ENCODE measurements at places on chromosomes 16 and 17.

GRCh38 chr17:27469256-27469655, 13.0 kb downstream of the KSR1 start:
- DNase-seq, result no peak

DNA sequence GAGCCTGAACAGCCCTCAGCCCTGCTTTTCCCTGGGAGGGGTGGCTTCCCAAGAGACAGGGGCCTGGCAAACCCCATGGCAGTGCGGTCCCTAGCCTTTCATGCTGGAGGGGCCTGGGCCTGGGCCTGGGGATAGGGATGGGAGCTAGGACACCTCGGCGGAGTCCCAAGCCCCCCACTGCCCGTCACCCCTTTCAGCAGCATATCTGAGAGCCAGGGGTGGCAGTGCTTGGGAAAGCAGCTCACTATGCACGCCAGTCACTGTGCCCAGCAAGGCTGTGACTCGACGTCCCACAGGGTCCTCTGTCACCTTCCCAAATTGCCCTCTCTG, 612 bp upstream of the SLC47A2 start:
- no peak for DNase-seq

GRCh38 chr17:21124086-21124485, 2.7 kb upstream of the DHRS7B start:
- DNase-seq, result no peak

DNA sequence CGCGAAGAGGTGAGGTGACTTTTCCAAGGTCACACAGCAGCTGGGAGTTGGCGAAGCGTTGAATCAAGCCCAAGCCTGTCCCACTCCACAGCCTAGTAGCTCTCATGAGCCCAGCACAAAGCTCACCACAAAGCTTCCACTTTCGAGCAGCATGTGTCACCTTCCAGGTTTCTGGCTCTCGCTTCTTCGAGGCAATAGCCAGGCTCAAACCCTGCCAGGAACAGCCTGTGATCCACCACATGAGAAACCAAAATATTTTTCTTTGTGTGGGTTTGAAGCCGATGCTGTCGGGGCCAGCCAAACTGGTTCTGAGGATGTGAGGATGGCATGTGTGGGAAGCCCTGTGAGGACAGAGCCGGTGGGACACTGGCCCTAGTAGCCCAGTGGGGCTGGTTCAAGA, 68.1 kb downstream of the COG7 start:
- no peak for DNase-seq

DNA sequence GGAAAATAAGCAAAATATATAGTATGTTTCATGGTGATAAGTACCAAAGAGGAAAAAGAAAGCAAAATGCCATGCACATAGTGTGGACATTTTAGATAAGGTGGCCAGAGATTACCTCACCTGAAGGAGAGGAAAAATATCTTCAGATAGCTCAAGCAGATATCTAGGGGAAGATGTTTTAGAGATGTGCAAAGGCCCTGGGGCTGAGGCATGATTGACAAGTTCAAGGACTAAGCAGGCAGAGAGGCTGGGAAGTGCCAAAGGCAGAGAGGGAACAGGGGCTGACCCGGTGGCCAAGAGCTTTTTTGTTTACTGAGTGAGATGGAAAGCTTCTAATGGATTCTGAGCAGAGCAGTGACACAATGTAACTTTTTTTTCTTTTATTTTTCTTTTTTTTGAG, 4.4 kb upstream of the MT4 start:
- no peak for DNase-seq

DNA sequence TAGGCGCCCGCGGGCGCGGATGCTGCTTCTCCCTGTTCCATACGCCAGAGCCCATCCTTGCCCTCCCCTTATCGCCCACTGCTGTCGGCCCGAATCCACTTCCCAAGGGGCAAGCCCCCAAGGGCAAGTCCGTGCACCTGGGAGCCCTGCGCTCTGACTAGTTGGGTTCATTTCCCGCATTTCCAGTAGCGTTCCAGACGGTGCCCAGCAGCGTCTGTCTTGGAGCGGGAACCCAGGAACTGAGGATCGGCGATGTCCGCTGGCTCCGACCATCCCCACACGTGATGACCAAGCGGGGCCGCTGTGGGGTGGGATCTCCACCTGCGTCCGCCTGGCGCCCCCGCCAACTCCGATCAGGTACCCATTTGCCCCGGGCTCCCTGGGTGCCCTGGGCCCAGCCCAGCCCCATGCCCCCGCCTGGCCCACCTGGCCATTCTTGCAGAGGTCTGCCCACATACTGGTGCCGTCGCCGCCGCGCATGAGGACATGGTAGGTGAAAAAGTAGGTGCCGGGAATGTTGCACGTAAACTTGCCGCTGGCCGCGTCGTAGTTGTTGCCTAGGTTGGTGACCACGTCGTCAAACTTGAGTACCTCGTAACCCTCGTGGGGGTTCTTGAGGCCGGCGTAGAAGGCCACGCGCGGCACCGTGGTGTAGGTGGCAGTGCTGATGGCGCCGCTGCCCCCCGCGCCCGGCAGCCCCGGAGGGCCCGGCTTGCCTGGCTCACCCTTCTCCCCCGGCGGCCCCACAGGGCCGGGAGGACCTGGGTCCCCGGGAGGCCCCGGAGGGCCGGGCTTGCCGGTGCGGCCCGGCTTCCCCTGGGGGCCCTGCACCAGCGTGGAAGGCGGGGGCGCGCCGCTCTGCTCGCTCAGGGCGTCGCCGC, 837 bp downstream of the C1QL1 start:
- DNase-seq, result no peak

DNA sequence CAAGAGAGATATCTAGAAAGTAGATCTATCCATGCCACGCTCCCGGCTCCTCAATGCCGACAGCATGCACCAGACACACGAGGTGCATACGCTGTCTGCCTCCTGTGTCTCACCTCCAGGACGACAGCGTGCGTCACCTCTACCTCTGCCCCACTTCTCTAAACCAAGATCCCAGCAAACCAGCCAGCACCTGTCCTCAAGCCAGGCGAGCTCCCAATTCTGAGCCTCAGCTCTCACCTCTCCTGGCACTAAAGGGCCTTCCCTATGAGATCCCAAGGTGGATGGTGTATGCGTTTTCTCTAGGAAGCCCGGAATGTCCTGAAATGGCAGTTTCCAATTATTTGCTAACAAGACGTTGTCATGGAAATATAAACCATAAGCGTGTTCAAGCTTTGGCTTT, 36.2 kb upstream of the RCVRN start:
- no peak for DNase-seq

DNA sequence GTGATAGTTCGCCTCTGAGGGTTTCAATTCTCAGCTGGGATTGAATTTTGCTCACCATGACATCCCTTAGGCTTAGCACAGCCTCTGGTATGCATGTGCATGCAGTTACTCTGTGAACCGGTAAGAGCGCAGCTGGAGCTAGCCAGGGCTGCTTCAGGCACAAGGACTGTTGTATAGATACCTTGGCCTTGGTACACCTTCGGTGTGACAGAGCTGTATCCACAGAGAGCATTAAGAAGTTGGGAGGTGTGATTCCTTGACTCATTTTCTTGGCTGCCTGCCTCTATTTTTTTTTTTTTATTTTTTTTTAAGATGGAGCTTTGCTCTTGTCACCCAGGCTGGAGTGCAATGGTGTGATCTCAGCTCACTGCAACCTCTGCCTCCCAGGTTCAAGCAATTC, 2.2 kb upstream of the NUTF2 start:
- DNase-seq, result no peak

- peak; percentile 64 for DNase-seq
Measured at GRCh38 chr17:68346448-68346847, 55.2 kb downstream of the ARSG start.

DNA sequence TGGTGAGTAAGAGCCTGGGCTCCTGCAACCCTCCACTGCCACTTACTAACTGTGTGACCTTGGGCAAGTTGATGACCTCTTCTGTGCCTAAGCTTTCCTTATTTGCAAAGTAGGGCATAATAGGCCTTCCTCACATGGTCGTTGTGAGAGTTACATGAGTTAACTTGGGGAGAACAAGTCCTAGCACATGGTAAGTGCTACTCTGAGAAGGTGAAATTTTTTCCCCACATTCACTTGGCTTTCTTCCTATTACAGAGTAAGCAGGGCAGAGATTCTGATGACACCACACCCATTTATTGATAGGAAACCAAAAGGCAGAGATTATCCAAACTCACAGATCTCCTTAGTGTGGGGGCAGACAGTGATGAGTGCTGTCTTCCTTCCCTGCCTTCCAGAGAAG, 1.6 kb downstream of the KCNH4 start:
- no peak for DNase-seq

GRCh38 chr17:79837888-79838521, 1.2 kb downstream of the CBX4 start:
- no peak for DNase-seq

- no peak for DNase-seq
Measured at GRCh38 chr16:23020084-23020483, 129.2 kb downstream of the USP31 start.

GRCh38 chr16:30186782-30187555, 3.6 kb downstream of the CORO1A start:
- peak; percentile 88 for DNase-seq

GRCh38 chr17:410543-411401, 58.2 kb upstream of the RPH3AL start:
- peak; percentile 37 for DNase-seq

GRCh38 chr16:59878479-59878878, 1144.4 kb upstream of the GOT2 start:
- DNase-seq, result no peak

GRCh38 chr17:14094676-14095601, 25.6 kb downstream of the COX10 start:
- DNase-seq, result no peak

- DNase-seq, result no peak
Measured at GRCh38 chr16:4193920-4194319, 48.0 kb downstream of the SRL start.

DNA sequence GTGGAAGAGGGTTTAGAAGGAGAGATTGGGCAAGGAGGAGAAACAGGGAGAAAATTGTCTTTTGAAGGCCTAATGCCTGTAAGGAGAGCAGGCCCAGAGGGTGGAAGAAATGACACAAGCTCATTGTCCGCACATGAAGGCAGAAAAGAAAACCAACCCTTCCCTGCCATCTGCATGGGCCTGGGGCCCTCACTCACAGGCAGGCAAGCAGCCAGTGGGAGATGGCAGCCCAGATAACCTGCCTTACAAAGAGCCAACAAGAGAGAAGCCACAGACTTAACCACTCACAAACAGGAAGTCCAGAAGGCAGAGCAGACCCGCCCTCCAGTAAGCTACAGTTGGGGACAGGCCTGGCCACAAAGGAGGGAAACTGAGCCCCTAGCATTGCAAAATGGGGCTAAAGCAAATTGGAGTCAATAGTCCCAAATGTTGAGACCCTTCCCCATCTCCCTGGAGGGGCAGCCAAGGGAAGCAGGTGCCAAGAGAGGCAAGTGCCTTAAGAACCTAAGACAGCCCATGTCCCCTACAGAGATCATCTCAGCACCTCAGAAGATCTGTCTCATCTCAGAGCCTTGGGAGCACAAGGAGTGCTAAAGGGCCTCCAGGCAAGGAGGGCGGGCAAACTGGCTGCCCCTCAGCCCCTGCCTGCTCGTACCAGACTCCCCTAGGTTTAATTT, 7.3 kb upstream of the TSPOAP1 start:
- DNase-seq, result peak; percentile 68

DNA sequence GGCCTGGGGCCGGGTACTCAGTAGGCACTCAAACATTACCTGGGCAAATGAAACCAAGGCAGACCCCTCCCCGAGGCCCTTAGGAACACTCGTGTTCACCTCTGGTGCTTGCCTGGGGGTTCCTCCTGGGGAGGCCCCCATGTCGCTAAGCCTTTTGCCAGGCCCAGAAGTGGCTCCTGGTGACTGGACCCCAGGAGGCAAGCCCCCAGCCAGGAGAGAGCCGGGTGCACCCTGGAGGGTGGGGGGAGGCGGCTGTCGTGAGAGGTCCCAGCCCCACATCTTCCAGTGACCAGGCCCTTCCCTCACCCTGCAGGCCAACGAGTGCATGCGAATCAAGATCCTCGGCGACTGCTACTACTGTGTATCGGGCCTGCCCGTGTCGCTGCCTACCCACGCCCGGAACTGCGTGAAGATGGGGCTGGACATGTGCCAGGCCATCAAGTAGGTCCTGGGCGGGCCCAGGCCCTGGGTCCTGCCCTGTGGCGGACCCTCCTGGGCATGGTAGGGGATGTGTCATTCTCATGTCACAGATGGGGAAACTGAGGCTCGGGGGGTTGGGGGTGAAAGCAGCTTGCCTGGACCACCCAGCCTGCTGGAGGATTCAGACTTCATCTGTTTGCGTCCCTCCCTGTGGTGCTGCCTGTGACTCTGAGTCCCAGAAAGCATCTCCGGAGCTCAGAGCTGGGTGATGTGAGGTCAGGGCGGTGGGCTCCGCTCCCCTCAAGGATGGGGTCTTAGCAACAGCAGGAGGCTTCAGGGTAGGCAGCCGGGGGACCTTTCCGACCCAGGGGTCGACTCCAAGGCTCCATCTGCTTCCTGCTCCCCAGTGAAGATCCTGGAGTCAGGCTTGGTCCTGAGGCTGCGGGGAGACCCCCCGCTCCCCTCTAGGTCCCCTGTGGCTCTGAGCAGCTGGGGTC, 32.5 kb downstream of the ADCY7 start:
- no peak for DNase-seq

DNA sequence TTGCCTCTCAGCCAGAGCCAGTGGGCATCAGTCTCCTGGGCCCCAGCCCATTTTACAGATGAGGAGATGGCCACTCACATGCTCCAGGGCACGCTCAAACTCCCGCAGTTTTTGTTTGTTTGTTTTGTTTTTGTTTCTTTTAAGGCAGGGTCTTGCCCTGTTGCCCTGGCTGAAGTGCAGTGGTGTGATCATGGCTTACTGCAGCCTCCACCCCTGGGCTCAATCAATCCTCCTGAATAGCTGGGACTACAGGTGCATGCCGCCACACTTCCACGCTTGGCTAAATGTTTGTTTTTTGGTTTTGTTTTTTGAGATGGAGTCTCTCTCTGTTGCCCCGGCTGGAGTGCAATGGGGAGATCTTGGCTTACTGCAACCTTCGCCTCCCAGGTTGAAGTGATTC, 3.5 kb downstream of the E4F1 start:
- DNase-seq, result no peak

DNA sequence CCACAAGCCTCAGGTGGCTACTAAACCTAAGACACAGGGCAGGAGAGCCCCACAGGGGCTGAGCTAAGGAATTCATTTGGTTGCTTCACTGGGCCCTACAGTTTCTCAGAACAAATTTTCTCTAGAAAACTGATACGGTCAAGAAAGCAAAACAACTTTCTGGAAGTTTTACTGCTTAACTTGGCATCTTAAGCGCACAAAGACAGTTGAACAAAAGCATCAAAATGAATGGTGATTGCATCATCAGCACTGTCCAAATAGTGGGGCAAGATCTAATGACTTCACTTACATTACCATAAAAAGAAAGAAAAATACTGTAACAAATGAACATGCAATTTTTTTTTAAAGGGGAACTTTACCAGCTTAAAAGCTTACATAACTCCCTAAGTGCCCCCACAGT, 47.6 kb downstream of the XPO6 start:
- DNase-seq, result no peak

GRCh38 chr16:48378276-48378675, 6.9 kb downstream of the SIAH1 start:
- DNase-seq, result no peak

- no peak for DNase-seq
Measured at GRCh38 chr17:55765472-55765871, 14.6 kb downstream of the PCTP start.

GRCh38 chr16:89360760-89361435, 129.5 kb downstream of the ANKRD11 start:
- DNase-seq, result peak; percentile 61

- DNase-seq, result no peak
Measured at GRCh38 chr17:20800146-20800545, 220.6 kb downstream of the CDRT15L2 start.

- no peak for DNase-seq
Measured at GRCh38 chr17:75442168-75443103, 14.0 kb upstream of the TMEM94 start.

Data from stimulated activated CD4-positive, alpha-beta T cell treated with anti-CD3 and anti-CD28 coated beads, Interleukin-4, amount 100 ng/mL, for 48 hours (primary cell).